ENCODE measurements at places on chromosomes 4 and X. TPM values are rescaled to one million over a fixed set of nuclear protein-coding genes. Genes with fewer than 3 reads are reported as not detected.

The SLITRK2 gene
- not detected for total RNA-seq

The MGARP gene
- not detected for total RNA-seq

The GPAT3 gene
- total RNA-seq, result 5.0 TPM

The TEX13D gene
- 0.23 TPM for total RNA-seq

The IGSF1 gene
- total RNA-seq, result not detected

The EGFL6 gene
- 1.1 TPM for total RNA-seq

The GPRASP1 gene
- 1.3 TPM for total RNA-seq

The PCDH7 gene
- total RNA-seq, result not detected
